Choroid plexus epithelial cell (primary cell): ENCODE measurements at places on chromosomes 16 and 17.

GRCh38 chr17:22268214-22268911, 576.0 kb downstream of the KCNJ18 start:
- DNase-seq = no peak

DNA sequence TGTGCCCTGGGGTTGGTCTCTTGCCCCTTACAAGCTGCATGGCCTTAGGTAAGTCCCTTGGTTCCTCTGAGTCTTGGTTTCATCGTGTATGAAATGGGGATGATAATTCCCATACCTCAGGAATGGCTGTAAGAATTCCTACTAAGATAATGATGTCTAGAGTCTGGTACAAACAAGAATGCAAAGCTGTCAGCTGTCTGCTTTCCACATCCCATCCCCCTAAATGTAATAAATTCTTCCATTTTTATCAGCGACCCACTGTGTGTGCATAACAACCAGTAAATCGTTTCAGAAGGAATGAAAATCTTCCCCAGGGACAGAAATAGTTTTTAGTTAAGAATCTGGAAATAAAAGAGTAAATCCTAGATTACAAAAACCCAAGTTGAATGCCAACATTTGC, 95.4 kb downstream of the CPPED1 start:
- peak; percentile 9 for DNase-seq

DNA sequence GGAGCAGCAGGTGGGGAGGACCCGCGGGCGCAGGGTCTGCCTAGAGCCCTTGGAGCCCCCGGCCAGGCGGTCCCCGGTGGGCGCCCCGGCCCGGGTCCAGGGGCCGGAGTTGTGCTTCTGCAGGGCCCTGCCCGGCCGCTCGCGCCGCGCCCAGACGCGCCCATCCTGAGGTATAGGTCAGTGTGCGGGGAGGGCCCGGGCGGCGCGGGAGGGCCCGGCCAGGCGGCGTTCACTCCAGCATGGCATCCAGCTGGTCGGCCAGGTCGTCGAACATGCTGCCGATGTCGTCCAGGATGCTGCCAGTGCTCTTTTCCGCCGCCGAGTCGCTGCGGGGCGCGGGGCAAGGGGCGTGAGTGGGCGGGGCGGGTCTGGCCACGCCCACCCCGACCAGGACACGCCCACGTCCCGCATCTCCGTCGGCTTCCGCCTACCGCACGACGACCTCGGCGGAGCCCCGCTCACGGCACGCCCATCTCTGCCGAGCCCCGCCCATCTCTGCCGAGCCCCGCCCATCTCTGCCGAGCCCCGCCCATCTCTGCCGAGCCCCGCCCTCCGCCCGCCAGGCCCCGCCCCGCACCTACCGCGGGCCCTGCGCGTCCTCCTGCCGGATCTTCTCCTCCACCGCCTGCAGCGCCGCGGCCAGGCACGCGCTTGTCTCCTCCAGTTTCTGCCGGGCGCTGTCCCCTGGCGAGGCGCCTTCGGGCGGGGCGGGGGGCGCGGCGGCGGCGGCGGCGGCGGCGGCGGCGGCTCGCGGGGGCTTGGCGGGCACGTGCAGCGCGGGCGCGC, 17.9 kb downstream of the CASKIN1 start:
- DNase-seq = peak; percentile 62

DNA sequence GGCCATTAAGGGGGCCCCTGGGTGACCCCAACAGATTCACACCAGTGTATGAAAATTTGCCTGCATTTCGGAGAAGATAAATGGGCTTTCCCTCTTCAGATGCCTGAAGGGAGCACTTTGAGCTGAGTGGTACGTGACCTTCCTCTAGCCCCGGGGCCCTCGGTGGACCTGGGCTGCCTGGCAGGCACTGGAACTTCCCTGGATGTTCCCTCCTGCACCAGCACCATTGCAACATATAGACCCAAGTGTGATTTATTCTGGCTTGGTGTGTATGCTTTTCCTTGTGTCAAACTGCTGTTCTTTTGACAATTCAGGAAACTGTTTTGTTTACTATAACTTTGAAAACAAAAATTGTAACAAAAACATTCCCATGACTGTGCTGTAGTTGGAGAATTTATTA, 93.8 kb downstream of the TNFRSF13B start:
- DNase-seq = no peak

DNA sequence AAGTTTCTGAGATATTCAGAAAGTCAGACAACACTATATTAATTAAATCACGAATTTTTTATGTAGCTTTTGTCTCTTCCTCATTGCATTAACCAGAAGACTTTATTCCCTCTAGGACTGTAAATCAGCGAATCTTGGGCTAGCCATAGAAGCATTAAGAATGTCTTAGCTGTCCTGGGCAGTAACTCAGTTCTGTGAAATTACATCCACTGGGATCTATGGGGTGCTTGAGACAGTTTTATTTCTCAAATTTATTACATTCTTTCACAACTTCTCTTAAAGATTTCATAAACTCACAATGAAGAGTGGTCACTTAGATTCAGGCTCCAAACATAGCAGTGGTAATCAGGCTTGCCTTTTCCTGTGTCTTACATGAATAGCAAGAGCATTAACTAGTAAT, 1153.4 kb downstream of the CDH8 start:
- DNase-seq = no peak

DNA sequence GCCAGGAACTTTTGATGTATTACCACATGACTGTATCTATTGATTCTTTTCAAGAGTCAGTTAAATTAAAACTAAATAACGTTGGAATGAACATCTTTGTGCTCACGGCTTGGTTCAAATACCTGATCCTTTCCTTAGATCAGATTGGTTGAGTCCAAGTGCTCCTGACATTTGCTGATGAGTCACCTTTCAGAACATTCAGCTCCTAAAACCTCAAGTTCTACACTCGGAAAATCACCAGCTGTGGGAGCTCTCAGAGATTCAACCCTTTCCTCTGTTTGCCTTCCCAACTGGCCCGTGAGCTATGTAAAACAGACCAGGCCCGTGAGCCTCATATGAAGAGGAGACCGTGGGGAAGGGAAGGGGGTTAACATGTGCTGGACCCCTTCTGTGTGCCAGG, 68.1 kb downstream of the RTN4RL1 start:
- peak; percentile 61 for DNase-seq

GRCh38 chr17:39208893-39209292, 8.8 kb downstream of the RPL19 start:
- no peak for DNase-seq

- DNase-seq = no peak
Measured at GRCh38 chr17:10130263-10130662, 68.1 kb downstream of the GAS7 start.

- DNase-seq = no peak
Measured at GRCh38 chr17:49443862-49444261, 29.2 kb upstream of the PHB1 start.

DNA sequence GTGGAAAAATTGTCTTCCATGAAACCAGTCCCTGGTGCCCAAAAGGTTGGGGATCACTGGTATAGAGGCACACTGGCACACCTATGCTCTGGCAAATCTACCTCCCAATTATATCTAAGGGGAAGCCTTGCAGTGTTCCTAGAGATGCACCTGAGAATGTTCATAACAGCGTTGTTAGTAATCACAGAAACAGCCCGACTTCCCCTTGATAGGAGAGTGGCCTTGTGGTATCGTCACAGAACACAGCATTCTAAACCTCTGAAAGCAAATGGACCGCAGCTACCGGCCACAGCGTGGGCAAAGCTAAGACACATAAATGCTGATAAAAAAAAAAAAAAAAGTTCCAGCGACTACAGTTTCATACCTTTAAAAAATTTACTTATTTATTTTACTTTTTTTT, 39.1 kb upstream of the ADGRG1 start:
- no peak for DNase-seq

- DNase-seq = peak; percentile 22
Measured at GRCh38 chr17:45231481-45232116, 9.9 kb downstream of the FMNL1 start.

DNA sequence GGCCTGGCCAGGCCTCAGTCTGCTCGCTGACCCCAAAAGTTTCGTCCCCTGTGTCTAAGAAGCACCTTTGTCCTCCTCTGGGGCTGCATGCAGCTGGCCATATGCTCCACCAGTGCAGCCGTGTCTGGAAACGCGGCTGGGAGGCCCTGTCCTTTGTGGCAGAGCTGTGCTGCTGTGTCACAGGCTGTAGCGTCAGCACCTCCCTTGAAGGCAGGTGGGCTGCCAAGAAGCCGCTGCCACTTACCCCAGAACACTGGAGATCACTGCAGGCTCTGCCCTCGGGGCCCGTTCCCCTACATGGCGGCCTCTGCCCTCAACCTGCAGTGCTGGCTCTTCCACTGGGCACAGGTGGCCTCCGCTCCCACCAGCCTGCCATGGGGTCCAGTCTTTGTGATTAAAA, 15.7 kb upstream of the MC1R start:
- no peak for DNase-seq

DNA sequence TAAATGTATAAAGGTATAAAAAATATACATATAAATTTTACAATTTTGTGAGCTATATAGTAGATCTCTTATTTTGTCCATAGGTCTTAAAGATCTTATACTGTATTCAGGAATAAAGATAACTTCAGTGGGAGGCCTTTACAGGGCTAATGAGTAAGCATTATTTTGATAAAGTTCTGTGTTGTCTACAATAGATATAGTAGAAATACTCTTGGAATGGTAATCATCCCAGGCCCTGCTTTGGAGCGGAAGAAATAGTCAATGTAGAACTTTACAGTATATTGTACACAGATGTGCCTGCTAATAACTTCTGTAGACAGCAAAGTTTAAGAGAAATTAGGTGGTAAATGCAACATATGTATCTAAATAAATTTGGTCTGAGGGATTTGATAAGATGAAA, 42.6 kb downstream of the TENT4B start:
- no peak for DNase-seq

DNA sequence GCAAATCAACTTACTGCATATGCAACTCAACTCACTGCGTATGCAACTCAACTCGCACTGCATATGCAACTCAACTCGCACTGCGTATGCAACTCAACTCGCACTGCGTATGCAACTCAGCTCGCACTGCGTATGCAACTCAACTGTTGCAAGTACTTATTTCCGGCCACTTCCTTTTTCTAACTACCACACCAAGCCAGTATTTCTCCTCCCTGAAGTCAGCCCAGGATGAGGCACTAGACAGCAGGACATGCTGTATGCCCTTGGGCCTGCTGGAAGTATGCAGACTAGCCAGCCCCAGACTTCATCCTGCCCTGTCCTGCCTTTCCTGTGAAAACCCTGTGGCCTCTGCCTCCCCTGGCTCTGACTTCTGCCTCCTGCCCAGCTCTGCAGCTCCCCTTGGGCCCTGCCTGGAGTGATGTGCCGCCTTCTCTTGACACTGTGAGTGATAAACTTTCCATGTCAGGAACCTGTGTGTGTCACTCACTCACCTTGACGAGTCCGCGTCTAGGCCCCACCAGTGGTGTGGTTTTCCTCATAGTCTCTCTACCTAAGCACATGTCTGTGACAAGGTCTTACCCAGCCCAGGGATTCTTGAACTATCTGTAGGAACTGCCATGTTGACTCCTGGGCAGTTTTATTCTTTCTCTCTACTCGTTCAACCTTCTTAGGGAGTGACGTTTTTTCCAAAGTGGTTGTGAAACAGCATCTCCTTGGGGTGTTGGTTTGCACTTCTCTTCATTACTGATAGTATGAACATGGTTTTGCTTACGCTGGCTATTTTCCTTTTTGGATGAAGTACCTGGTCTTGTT, 16.4 kb downstream of the ZNF778 start:
- DNase-seq = no peak

DNA sequence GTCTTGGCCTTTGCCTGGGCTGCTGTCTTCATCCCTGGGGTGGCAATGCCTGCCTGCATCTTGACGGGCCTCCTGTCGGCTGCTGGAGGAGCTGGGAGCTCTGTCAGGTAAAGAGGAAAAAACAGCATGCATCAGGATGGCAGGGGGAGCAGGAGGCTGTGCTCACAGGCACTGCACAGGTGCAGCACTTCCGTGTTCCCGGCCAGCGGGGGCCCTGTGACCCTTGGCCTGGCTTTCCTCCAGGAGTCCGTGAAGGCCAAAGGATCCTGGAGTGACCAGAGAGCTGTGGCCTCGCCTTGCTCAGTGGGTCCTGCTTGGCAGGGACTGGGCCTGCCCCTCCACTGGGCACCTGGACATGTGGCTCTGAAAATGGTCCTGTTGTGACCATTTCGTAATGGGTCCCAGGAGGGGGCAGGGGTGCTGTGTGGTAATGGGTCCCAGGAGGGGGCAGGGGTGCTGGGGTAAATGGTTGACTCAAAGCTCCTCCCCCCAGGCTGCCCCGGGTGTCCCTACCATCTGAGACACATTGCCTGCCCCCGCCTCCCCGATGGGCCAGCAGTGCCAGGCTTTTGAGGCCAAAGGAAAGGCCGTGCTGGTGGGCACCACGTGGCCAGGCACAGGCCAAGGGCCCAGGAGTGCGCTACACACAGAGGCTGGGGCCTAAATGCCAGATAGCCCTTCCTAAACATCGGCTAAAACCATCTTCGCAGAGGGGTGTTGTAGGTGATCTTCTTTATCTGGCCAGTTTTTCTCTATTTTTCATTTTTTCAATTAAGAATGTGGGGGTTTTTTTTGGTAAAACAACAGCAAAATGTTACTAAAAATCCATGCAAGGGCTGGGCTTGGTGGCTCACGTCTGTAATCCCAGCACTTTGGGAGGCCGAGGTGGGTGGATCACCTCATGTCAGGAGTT, 4.0 kb upstream of the FASN start:
- no peak for DNase-seq

- DNase-seq = no peak
Measured at GRCh38 chr17:76004750-76005262, 4.2 kb downstream of the CDK3 start.

- no peak for DNase-seq
Measured at GRCh38 chr16:85486256-85486915, 126.7 kb upstream of the GSE1 start.

DNA sequence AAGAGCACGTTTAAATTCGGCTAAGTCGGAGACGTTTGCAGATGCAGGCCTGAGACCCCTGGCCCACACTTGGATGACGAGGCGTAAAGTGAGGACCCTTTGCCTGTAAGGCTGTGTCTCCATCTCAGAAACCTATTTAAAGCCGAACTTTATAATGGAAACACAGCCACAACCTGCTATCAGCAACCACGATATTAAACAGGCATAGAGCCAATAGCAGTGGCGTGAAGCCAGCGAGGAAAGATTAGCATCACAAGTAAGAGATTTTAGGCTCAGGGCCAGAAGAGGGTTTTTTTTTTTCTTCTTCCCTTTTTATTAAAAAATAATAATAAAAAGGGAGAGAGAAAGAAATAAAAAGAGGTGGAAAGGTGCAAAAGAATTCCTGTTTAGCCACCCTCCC, 111.3 kb upstream of the NOL11 start:
- peak; percentile 58 for DNase-seq

- peak; percentile 29 for DNase-seq
Measured at GRCh38 chr16:54657058-54657708, 273.5 kb upstream of the IRX5 start.

GRCh38 chr17:51901242-51901641, 257.3 kb downstream of the CA10 start:
- no peak for DNase-seq

DNA sequence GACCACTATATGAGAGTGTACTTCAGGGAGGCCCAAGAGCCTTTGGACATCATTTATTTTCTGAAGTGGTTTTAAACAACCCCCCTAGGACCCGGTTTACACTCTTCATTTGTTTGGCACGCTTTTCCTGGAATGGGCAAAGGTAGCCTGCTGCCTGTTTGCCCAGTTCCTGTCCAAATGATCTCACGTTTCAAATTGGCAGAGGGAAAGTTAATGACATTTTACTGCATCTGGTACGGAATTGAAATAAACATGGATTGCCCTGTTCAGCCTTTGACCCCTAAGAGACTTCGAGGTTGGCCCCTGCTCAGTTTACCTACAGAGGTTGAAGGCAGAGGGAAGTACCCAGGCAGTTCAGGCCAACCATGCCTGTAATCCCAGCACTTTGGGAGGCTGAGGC, 5.8 kb upstream of the RPRML start:
- no peak for DNase-seq
